ENCODE measurements at places on chromosomes 7 and 10.

DNA sequence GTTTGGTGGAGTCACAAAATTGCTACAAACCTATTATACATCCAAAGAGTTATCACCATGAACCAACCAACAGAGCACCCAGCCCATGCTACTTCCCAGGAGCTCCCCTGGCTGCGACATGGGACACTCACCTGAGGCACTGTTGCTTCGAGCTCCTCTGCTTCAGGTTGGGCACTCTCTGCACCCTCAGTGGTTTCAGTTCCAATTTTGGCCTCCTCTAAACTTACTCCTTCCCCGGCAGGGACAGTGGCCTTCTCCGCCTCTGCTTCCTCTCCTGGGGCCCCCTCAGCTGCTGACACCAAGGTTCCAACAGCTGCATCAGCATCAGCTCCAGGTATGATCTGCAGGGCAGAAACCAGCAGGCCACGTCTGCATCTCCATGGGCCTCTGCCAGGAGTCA lies 120.4 kb upstream of the TARP start:
- DNase-seq: no peak

DNA sequence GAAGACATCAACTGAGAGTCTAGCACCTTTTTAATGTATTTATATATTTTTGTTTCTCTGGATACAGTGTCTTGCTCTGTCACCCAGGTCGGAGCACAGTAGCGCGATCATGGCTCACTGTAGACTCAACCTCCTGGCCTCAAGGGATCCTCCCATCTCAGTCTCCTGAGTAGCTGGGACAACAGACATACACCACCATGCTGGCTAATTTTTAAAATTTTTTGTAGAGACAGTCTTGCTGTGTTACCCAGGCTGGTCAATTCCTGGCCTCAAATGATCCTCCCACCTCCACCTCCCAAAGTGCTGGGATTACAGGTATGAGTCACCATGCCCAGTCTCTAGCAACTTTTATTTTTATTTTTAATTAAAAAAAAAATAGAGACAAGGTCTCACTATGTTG lies 51.4 kb upstream of the ANLN start:
- DNase-seq: no peak

DNA sequence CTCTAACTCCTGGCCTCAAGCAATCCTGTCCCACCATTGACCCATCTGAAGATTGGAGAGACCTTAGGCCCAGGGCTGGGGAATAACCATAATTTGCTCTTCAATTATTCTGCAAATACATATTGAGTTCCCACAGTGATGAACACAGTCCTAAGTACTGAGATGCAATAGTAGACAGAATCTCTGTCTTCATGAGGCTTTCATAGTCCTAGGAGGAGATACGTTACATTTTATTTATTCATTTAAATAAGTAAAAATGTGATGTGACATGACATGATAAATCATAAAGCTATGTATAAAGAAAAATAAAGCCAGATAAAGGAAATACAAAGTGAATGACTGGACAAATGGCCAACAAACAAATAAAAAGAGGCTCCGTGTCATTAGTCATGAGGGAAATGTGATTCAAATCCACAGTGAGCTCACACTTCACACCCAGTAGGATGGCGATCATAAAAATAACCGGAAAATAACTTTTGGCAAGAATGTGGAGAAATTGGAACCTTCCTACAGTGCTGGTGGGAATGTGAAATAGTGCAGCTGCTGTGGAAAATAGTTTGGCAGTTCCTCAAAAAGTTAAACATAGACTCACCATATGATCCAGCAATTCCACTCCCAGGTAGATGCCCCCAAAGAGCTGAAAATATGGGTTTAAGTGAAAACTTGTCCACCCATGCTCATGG lies 52.1 kb upstream of the JCAD start:
- no peak for DNase-seq

DNA sequence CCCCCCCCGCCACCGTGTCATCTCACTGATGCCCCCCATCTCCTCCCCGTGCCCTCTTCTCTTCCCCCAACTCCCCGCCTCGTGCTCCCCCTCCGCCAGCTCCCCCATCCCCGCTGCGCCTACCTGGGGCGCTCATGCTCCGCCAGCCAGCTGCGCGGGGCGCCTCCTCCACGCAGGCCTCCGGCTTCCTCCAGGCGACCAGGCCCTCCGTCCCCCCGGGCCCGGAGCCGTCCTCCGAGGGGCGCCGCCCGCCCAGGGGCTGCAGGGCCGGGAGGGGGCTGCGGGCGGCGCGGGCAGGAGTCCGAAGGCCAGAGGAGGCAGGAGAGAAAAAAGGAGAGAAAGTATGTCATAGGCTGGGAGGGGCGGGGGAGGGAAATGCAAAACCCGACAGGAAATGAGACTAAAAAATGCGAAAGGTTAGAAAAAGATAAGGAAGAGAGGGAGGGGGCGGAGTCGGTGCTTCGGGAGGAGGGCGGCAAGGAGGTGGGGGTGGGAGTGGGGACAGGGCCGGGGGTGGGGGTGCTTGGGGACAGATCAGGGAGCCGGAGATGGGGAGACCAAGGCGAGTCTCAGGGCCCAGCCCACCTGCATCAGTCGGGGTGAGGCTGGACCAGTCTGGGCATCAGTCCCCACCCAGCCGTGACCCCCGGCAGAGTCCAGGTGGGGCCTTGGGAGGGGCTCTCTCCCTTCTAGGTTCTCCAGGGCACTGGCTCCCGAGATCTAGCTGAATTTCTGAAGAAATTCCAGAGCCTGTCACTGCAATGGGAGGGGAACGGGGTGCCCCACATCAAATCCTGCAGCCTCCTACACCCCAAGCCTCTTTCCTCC lies at the start of gene CARD11:
TSS of gene CARD11 (minus strand) at position 324 of the 828 bp plus-strand sequence. CDS start 85,361 bp downstream, outside the sequence.
- DNase-seq: no peak

- no peak for DNase-seq
Measured at GRCh38 chr10:44660271-44660670, 250.9 kb upstream of the TMEM72 start.

- DNase-seq: no peak
Measured at GRCh38 chr10:62650411-62650810, 154.1 kb upstream of the ADO start.

- DNase-seq: no peak
Measured at GRCh38 chr10:47042780-47043750, 131.8 kb downstream of the PTPN20 start.

- DNase-seq: no peak
Measured at GRCh38 chr7:5625938-5626337, 155.5 kb downstream of the RNF216 start.

DNA sequence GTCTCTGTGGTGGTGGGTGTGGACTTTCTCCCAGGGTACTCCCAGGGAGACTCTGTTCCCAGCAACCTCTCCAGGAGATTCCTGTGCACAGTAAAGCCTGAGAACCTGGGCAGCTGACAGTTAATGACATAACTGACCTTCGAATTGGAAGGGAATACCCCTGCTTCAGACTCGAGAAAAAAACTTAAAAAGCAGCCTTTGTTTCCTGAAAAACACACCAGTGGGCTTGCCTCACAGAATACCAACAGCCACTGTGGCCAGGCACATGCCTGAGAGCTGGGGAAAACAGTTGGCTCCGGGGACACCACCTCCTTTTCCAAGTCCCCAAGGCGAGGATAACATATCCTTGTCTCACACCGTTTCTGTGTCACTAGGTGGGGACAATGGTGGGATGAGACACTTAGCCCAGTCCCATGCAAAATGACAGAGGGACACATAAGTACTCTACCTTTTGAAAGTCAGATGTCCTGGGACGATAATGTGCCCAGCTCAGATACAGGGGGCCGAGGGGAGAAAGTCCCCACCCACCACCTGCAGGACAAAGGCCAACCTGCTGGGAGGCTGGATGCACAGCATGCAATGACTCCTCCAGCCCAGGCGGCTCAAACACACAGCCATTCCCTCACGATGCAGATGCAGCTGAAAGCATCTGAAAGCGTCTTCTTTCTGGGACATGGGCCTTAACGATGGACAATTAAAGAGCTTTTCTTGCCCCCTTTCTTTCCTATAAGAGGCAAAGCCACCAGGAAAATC lies 65.6 kb downstream of the HIPK2 start:
- DNase-seq: no peak

All from tibial nerve (tissue), 4 donors.